ENCODE measurements at places on chromosomes 3 and 15.

- no peak overlapping the region for H3K4me3 ChIP-seq
- H3K36me3 ChIP-seq: no peaks in the 10 kb centered on the region
- H3K4me1 ChIP-seq: no peaks in the 10 kb centered on the region
- no peaks in the 10 kb centered on the region for H3K27me3 ChIP-seq
- no peak for DNase-seq
These were observed 12.4 kb upstream of the PDE8A start for GRCh38 chr15:84969257-84969656.

DNA sequence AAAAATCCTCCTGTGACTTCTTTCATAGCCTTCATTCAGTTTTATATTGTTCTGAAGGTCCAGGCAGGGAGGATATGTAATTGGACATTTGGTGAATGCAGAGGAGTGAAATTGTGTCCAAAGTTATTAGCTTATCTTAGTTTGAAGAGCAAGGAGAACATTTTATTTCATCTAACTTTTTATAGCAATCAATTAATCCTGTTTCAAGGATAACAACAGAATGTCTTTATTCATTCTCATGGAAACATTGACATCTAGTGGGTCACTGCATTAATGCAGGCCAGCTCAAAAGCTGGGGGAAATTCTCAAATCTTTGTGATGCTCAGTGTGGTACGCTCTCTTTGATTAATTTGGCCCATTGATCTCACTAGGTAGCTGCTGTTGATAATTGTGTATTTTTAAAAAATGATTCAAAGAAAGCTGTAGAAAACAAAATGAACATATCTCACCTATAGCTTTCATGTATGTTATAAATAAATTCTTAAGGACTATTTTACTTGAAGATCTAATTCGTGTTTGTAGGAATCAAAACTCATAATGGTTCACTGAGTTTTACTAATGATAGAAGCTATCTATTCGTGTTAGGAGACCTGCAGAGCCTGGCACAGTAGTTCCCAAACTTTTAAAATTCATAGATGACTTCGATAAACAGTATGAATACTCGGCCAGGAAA lies 150.8 kb upstream of the KCNMB2 start:
- no peaks in the 10 kb centered on the region for H3K27me3 ChIP-seq
- DNase-seq: peak; percentile 33
- no peaks in the 10 kb centered on the region for H3K36me3 ChIP-seq
- no peaks in the 10 kb centered on the region for H3K4me1 ChIP-seq
- peak overlapping the region; percentile 38 for H3K27ac ChIP-seq

GRCh38 chr15:74326746-74327145 lies 40.7 kb downstream of the CYP11A1 start:
- no peaks in the 10 kb centered on the region for H3K27me3 ChIP-seq
- H3K36me3 ChIP-seq: no peaks in the 10 kb centered on the region
- DNase-seq: no peak
- H3K4me3 ChIP-seq: no peak overlapping the region

DNA sequence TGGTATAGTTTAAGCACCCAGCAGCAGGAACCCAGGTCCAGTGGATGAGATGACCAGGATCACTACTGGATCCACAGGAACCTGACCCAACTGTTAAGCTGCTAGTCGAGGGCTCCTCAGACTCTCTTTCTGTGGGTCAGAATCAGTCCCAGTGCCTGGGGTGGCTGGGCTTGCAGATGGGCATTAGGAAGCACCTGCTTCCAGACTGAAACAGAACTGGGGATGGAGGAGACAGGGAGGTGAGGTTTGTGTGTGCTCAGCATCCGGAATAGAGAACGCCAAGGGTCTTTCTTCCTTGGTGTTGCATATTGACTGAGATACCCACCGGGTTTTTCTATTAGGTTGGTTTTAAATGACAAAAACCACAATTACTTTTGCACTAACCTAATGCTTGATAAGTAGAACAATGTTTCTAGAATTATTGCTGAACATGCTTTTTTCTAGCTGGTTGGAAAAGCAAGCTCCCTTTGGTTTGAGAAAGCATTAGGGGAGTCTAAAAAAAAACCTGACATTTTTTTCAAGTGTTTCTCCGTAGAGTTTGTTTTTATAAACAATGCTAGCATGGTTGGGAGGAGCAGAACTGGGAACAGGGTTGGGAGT lies 779 bp downstream of the ST3GAL6 start:
- no peak overlapping the region for H3K27ac ChIP-seq
- no peak for DNase-seq
- no peak overlapping the region for H3K4me3 ChIP-seq
- H3K27me3 ChIP-seq: no peaks in the 10 kb centered on the region
- no peaks in the 10 kb centered on the region for H3K4me1 ChIP-seq
- no peaks in the 10 kb centered on the region for H3K36me3 ChIP-seq
